Right ventricle myocardium inferior (tissue), 1 donor: ENCODE measurements at places on chromosomes 4 and X.

GRCh38 chr4:55411621-55412020 is 15.9 kb downstream of the TMEM165 start:
- DNase-seq: no peak

DNA sequence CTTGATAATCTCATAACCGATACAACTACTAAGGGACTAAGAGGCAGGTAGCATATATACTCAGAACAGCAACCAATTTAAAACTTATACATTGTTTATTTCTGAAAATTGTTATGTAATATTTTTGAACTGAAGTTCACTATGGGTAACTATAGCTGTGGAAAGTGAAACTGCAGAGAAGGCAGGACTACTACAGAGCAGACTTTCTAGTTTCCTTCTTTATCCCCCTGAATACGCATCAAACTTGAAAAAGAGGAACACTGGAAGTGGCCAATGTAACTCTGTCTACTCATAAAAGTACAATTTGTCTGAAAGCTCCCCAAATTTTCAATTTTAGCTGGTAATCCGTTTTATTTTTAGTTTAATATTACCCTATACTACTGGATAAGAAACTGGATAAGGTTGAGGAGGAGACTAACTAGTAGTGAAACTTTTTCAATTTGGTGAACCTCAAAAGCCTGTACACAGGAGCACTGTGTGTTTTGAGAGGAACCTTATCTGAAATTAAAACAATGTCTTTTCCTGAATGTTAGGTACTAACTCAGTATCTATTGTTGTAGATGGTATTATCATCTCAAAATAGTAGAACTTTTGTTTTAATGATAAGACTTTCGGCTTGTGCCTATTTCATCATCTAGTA is 225.8 kb downstream of the GABRG1 start:
- no peak for DNase-seq

DNA sequence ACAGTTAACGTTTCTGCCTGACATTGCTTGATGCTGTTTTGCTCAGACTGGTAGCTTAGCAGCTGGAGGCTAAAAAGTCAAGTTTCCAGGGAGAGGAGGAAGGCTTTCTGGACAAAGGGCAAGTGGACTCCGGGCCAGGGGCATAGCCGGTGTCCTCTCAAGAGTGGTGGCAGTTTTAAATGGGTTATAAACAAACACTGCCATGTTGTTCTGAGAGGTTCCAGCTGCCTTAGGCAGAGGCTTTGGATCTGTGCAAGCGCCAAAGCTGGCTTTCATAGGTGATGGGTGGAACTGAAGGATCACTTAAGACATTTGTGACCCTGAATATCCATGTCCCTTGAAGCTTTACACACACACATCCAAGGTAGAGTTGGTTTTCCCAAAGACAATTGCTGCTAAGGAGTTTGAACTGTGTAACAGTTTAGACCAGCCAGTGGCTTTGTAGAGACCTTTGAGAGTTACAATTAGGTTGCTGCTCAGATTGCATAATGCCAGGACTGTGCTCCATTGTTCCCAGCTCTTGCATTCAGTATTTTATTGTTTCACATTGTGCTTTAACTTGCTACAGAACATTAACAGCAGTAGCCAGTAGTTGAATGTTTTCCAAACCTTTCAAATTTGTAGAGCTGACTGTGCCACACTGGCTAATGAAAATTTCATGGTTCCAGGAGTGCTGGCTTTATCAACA is 54.1 kb upstream of the AP1S2 start:
- DNase-seq: no peak

- no peak for DNase-seq
Observed at GRCh38 chr4:168551211-168551610, 54.4 kb downstream of the PALLD start.

DNA sequence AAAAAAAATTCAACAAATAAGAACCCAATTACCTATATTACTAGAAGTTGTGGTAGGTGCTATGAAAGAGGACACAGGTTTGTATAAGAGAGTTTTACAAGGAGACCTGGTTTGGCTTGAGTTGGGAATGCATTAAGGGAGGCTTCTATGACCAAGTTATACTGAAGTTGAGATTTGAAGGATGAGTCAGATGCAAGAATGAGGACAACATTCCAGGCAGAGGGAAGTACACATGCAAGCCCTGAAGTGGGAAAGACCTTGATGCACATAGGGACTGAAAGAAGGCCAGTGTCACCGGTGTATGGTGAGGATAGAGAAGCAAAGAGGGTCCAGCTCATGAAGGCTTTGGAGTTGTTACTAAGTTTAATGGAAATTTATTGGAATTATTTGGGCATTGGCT is 52.2 kb downstream of the ANK2 start:
- DNase-seq: no peak

GRCh38 chrX:19630228-19630627 is 114.9 kb upstream of the MAP3K15 start:
- DNase-seq: no peak

- DNase-seq: no peak
Observed at GRCh38 chrX:47047989-47048388, 30.3 kb upstream of the RGN start.

DNA sequence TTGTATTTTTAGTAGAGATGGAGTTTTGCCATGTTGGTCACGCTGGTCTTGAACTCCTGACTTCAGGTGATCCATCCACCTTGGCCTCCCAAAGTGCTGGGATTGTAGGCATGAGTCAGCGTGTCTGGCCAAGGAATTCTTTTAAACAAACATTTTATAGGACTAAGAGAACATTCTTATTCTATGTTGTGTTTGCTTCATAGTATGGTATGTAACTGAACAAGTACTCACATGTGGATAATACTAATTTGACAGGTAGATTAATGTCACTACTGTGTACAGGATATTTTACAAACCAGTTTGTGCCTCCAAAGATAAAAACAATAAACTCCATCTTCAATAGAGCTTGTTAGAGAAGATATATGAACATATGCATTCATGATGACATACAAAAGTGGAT is 1353.4 kb downstream of the PCDH7 start:
- no peak for DNase-seq

DNA sequence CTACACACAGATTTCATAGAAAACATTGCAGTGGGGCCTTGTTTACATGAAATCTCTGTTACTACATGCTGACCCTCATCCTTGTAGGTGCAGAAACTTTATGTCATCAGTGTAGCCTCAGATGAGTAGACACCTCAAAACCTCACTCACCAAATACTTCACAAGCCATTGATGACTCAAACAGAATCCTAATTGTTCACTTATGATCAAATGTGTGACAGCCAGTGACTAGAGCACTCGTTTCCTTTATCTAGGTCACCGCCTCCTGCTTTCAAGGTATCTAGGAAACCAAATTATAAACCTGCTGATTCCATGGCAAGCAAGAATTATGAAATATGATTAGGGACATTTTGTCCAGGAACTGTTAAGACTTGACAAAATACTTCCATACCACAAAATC is 255.8 kb upstream of the GPRIN3 start:
- DNase-seq: no peak

DNA sequence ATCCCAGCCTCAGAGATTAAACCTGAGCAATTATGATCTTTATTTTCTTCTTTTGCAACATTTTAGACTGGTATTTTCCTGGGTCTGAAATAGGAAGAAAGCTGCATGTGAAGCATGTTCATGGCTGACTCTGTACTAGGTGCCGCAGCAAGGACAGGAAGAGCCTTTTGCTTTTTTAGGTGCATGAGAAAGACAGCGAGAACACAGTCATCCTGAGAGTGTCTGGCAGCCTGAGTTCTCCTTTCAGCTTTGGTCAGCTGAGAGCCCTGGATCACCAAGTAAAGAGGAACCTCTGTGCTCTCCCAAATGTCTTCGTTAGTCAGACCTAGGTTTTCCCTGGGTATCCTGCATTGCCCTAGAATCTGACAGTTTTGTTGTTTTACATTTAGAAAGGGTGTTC is 29.8 kb downstream of the FAM149A start:
- no peak for DNase-seq

GRCh38 chr4:23654791-23655190 is 235.1 kb downstream of the PPARGC1A start:
- DNase-seq: no peak

- no peak for DNase-seq
Observed at GRCh38 chr4:107299646-107300045, 263.5 kb upstream of the DKK2 start.

GRCh38 chr4:75666299-75666698 is 6.9 kb downstream of the G3BP2 start:
- no peak for DNase-seq

GRCh38 chr4:53653484-53654053 is 62.3 kb upstream of the LNX1 start:
- DNase-seq: no peak

DNA sequence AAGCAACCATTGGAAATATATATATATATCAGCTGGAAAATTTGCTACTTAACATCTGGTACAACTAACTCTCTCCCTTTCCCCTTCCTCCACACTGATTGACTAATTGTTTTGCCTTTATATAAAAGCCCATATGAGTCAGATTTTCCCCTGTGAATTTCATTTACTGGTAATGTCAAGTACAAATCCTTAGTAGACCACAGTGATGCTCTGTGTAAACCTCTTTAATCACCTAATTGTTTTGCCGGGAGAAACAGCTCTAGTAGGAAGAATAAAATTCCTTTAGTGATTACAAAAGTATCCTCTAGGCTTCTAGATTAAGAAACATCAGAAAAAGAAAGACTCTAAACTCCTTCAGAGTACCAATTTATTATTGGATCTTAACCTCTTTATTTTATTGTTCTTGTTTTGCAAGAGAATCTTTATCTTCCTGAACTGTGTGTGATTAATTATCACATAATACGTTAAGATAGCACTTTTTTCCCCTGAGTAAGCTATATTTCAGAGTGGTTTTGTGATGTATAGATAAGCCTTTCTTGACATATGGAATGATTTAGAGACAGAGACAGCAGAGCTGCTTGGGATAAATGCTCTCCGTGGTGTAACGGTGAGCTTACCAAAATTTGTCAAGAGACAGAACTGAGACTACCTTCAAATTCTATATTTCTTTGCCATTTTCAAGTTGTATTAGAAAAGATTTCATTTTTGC is 1606.4 kb upstream of the TENM3 start:
- DNase-seq: no peak

DNA sequence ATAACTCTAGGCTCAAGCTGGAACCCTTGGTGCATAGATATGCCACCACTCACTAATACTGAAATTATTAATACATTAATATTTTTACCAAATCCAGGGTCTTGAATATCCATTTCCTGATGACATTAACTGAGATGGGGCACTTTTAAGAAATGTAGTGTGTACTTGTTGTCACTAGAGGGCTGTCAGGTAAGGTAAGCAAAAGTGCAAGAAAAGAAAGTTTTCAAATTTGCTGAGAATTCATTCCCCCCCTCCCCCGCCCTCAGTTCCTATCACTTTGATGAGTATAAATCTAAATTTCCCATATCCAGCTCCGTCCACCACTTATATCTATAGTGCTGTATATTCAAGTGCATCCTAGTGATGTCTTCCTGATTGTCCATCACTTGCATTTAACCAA is 20.5 kb upstream of the WDR44 start:
- no peak for DNase-seq

- DNase-seq: no peak
Observed at GRCh38 chr4:74335341-74336021, 27.2 kb downstream of the EPGN start.
